ENCODE measurements at places on chromosomes 7 and 10.

DNA sequence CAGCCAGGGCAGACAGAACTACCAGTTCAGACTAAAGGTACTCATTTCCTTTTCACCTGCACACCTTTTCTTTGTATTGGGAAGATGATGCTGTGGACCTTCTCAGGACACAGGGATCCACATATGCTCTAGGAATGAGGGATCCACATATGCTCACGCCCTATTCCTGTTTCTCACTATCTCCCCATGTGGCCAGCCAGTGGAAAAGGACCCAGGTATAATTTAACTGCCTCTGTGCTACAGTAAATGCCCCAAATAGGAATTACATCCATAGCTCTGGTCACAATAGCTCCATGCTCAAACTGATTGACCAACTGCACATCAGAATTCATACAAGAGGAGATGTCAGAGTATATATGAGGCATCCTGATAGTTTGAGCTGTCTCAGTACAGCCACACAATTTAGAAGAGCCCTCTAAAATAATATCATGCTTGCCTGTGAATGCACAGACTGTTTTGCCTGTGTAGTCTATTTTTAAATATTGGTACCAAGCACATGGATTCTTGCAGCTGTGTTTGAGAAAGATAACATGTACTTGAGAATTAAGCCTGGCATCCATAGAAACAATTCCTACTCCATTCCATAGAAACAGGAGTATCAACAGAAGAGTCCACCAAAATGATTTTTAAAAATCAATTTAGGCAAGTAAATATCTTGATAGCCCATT, 43.7 kb downstream of the CTTNBP2 start:
- no peak for DNase-seq

DNA sequence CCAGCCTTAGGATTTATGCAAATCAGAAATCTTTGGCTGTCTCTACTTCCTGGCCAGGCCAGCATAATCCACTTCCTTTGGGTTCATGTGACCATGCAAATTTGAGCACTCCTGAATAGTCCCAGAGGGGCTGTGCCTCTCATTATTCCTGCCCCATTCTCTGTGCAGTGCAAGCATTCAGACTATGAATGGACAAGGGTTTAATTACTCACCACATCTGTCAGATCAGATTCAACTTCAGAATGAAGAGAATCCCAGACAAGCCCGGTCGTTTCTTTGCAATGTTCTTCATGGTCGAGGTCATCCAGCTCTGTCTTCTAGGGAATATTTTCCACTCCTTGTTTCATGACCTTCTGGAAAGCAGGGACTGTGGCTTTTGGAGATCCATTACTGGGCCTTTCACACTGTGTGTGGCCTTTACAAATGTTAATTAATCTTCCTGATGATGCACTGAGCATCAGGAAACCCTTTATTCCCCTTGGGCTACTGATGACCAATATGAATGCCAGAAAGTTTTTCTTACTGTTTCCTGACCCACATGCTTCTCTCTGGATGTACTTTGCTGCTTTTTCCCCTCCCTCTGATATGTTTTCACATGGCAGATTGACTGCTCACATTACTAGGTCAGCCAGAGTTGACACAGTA, 217.6 kb upstream of the TCF7L2 start:
- DNase-seq = no peak

DNA sequence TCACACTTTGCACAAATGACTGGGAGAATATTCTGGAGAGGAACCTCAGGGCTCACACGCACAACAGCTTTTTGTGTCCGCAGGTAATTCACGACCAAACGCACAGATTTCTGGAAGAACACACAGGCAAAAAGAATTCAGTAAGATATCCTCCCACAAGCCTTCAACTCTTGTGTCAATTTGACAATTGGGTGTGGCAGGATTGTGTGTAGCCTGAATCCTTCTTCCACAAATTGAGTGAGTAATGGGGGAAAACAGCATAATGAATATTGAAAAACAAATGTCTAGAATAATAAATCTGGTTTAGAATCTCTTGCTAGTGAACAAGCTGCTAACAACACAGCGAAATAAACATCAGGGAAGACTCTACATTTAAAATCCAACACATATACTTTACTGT, 125.6 kb downstream of the COBL start:
- no peak for DNase-seq

- DNase-seq = no peak
These were observed 35.4 kb downstream of the BNIP3 start for GRCh38 chr10:131946321-131946751.

GRCh38 chr7:73644688-73645286, 20.5 kb upstream of the MLXIPL start:
- DNase-seq = no peak

DNA sequence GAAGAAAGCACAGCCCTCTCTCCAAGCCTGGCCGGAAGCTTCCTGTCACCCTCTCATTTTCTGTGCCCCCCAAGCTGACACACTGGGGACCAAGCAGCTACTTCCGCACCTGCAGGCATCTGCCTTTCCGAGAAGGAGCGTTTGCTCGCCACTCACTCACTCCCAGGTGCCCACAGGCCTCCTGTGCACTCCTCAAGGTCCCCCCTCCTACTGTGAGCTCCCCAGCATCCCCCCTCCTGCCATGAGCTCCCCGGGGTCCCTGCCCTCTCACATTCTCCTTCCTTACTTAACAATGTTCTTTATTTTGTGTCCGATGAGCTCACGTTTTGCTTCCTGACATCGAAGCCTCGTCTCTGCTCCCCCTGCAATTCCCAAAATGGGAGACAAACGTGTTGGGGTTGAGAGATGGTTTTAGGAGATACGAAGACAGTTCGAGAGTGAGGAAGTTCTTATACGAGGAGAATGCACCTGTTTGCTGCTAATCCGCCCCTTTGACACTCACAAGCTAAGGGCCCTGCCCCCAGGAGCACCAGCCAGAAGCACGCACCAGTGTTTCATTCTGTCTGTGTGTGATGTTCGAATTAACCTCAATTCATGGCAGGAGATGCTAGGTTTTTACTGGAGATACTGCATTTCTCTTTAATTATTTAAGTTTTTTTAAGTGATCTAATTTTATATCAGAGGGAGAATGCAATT, 70.2 kb downstream of the PDGFA start:
- DNase-seq = no peak

DNA sequence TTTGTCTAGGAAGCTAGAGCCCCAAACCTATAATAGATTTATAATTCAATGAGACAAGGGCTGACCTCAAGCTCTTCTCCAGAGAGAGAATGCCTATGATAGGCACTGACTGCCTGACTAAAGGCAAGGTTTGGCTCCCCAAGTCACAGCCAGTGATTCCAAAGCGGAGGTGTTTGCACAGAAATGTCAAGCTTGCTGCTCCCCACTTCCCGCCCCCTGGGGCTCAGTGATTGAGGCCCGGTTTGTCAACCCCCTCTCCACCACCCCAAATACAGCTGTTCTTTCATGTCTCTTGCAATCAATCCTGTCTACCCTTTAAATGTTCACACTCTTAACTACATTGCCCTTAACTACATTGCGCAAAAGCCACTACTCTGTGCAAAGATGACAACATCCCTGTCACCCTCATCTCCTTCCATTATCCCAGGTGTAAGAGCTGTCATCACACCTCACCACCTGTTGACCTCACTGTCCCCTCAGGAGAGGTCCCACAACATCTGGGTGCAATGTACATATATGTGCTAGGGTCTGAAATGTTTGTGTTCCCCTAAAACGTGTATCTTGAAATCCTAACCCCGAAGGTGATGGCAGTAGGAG, 58.0 kb downstream of the NUDCD3 start:
- DNase-seq = no peak

DNA sequence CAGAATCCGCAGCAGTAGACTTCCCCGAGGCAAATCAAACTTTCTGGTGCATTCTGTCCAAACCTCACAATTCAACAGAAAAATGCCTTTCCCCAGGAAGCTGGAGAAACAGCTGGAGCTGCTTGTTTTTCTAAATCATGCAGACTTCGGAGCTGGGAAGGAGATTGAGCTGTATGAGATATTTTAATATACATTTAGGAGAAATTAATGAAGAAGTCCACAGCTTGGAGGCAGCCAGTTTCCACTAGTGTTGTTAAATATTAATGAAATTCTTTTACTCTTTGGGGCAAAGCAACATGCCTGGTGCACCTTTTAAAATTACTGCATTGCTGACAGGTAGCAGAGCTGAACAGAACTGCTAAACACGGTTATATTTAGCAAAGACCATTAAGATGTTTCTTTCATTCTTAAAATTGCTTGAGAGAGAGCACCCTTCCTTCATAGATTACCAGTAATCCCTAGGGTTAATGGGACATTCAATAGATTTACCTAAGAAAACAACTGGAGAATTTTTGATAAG, 566.4 kb downstream of the SORCS3 start:
- DNase-seq = no peak

DNA sequence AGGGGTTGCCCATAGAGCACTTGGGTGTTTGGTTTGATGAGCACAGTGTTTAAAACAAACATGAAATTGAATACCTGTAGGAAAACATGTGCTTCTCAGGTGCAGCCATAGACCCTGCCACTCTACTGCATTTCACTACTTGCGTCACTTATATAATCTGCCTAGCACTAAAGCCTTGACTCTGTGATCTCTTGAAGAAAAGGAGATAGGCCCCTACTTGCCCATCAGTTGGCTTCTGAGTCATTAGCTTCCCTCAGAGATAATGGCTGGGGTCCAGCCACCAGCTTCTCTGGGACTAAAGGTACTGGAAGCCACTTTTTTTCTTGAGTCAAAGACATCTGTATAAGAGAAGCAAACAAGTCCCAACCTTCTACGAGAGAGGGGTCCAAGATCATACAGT, 45.9 kb upstream of the BTRC start:
- no peak for DNase-seq

DNA sequence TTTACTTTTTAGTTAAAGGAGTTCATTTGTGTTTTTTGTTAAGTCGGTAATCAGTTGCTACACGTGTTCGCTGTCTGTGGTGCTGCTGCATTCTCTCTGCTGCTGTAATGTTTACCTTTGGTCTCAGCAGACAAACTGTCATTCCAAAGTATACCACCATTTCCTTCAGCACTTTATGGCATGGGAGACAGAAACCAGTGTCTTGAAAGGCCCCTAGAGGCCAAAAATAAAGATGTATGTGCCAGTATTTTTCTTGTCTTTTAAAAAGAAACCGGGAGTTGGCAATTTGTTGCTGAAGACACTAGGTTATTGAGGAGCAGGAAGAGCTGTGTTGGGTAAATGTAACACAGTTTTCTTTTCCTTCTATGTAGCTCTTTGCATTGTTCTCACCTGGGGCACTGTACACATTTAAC, 24.1 kb downstream of the ZNF92 start:
- no peak for DNase-seq

DNA sequence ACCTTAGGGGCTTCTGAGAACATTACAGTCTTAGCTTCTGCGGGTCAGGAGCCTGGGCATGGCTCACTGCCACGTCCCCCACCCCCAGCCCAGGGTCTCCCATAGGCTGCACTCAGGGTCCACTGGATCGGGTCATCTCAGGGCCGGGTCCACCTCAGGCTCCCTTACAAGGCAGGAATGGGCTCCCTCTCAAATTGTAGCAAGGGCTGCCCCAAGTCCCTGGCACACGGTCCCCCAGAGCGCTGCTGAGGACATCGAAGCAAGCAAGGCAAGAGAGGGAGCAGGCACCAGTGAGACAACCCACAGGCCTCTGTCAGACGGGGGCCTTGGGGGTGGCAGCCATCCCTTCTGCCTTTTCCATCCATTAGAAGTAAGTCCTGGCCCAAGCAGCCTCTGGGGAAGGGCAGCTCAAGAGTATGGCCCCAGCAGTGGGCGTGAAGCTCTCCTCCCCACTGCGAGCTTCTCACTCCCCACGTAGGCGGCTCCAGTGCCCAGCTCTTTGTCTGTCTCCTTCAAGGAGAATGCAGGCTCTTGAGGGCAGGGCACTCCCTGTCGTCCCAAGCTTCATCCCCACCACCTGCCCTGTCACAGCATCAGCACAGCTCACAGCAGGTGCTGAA, 18.0 kb upstream of the RET start:
- no peak for DNase-seq

GRCh38 chr10:93916257-93917063, 22.7 kb downstream of the SLC35G1 start:
- no peak for DNase-seq

GRCh38 chr10:107434201-107434600, 269.7 kb upstream of the SORCS1 start:
- no peak for DNase-seq

DNA sequence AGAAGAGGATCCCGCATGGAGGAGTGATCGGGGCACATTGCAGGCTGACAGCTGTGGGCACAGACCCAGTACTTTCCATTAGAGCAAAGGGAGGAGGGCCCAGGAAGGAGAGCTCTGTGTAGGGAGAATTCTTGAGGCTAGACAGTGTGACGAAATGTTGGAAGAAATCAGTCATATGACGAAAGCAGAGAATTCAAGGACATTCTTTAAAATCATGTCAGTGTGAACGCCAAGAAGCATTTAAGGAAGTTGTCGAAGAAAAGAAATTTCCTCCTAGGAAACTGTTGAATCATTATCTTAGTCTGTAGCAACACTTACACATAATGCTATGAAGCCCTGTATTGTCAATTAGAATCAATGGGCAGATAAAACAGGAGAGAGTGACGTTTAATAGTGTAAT, 191.3 kb upstream of the ADARB2 start:
- DNase-seq = no peak
